Mammary epithelial cell (primary cell): ENCODE measurements at places on chromosomes 16 and 17.

GRCh38 chr16:83137326-83137781 lies 510.6 kb downstream of the CDH13 start:
- DNase-seq = peak; percentile 58

- no peak for DNase-seq
These were observed 26.3 kb downstream of the AMFR start for GRCh38 chr16:56399047-56399446.

DNA sequence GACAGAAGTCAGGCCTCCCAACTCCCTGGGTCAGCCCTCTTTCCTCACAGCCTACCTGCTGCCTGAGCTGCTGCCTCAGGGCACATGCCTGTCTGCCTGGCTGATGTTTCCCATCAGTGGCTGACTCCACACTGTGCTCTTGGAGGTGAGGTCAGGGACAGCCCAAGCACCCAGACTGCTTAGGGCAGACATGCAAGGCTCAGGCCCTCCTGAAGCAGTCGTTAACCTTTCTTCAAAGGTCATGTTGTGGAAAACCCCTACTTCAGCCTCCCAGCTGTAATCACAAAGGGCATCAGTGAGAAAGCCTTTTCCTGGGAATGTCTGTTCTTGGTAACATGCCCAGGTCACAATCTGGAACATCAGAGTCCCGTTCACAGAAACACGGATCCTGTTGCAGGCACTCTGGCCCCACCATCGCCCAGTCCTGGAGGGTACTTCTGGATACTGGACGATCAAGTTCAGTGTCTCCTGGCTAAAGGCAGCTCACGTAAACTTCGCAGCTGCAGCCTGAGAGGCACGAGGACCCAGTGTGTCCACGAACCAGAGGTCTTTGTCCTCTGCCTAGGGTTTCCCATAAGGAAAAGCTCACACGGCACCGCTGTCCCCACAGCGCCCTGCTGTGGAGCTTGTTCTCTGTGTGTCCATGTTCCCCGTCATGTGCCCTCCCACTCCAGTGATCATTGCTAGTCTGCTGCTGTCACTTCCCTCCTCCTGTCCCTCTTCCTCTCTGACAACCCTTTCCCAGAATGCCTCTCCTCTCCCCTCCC lies 54.9 kb downstream of the GNAO1 start:
- peak; percentile 87 for DNase-seq

DNA sequence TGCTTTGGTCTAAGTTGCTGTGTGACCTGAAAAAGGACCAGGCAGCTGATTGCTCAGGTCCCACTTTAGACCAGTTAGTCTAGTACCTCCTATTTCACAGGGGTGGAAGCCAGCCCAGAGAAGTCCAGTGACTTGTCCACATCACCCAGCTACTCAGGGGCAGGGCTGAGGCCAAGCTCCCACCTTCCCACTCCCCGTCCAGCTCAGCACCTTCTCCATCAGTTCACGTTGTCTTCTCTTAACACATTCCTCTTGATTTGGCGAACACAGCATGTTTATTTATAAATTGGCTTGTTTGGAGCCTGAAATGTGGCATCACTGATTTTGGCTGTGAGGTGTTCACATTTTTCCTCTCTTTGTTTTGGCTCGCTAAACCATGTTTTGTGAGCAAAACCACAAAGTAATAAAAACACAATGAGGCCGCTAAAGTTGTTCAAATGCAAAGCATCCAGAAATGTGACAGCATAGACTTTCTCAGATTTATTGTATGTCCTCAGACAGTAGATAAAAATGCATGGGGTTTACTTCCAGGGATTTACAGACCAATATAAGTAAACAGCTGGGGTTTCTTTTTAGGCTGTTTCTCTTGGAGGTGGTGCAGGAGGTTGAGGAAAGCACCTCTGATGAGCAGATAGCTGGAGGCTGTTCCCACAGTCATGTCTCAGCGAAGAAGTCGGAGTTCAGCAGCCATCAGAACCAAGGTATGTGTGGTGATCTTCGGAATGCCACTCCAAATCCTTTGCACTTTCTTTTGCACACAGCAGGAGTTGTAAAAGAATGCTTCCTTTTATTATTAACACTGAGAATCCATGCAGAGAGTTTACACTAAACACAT lies 88.4 kb downstream of the PLXDC1 start:
- peak; percentile 66 for DNase-seq

DNA sequence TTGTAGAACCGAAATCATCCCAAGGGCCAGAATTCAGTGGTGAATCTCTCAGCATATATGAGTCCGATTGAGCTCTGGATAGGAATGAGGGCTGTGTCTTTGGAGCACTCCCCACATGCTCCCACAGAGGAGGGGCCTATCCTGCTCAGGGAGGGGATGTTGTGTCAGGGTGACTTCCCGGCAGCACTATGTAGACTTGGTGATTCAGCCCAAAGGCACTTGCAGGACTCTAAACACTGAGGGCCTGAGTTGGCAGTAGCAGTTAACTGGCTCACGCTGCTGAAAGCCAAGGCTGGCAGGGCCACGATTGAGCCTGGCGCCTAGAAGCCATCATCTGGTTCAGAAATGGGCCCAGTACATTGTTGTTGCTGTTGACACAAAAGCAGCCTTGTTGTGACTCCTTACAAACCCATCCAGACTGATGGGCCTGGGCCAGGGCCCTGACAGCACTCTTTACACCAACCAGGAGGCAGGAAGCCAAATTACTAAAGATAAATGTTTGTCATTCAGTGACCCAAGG lies 31.9 kb downstream of the NMT1 start:
- DNase-seq = peak; percentile 92

DNA sequence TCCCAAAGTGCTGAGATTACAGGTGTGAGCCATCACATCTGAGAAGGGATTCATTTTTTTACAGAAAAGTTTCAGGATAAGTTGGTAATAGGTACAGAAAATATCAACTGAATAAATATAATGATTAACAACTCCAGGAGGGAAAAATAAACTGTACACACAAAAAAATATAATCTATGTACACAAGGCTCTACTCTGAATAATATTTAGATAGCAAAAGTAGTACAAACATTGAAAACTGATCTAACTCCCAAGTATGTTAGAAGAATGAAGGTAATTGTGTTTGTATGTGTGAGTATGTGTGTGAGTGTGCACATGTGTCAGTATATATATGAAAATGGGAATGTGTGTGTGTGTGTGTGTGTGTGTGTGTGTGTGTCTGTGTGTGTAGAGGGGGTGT lies 20.4 kb downstream of the TUBD1 start:
- no peak for DNase-seq

- DNase-seq = no peak
These were observed 13.1 kb downstream of the CORO7 start for GRCh38 chr16:4403133-4403949.

DNA sequence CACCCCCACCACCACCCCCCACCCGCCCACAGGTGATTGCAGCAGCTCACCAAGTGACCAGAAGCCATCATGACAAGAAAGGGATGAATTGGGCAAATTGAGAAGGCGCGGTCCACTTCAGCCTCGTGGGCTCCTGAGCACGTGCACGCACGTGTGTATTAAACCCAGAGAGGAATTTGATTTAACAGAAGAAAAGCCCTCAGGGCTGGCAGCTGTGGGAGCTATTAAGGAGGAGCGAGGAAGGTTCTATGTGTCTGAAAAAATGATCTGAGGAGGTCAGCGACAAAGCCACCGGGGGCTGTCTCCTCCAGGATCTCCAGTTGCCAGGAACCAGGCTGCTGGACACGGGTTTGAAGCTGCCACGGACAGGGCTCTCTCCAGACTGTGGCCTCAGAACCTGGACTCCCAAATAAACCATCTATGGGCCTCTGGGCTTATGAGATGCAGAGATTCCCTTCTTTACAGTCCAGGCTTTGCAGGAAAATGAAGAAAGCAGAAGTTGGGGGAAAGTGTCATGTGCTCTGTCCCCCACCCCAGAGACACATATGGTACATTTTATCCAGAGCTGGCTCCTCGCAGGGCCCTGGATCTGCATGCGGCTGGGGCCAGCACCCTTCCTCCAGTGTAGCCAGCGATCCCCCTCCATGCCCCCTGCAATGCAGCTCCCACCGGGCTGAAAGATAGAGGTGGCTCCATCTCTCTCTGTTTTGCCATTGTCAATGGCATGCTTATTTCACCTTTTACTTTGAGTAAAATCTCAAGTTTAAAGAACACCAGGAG lies 219.7 kb upstream of the RPL38 start:
- DNase-seq = no peak

DNA sequence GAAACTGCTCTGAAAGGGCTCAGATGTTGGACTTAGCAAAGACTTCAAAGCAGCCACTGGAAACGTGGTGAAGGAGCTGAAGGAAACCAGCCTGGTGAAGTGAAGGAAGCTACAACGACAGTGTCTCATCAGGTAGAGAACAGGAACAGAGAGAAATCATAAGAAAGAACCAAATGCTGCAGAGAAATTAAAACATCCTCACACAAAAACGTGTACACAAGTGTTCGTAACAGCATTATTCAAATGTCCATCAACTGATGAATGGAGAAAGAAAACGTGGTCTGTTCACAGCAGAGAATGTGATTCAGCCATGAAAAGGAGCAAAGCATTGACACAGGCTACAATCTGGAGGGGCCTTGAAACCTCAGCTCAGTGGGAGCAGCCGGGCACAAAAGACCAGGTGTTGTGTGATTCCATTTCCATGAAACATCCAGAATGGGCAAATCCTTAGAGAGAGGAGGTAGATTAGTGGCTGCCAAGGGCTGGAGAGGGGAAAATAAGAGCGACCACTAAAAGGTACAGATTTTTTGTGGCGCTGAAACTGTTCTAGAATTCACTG lies 26.9 kb downstream of the IFT140 start:
- DNase-seq = no peak

GRCh38 chr17:56431736-56432135 lies 161.8 kb upstream of the NOG start:
- DNase-seq = no peak

GRCh38 chr17:50532452-50533024 lies at the start of gene EPN3:
Gene EPN3, plus strand, starts transcription at chr17:50532735. Its CDS starts 3,822 bp downstream, at chr17:50536557.
- DNase-seq = peak; percentile 72

- peak; percentile 70 for DNase-seq
These were observed 12.6 kb downstream of the SAP30BP start for GRCh38 chr17:75679706-75680211.

- no peak for DNase-seq
These were observed 12.9 kb downstream of the NBR1 start for GRCh38 chr17:43183921-43184320.

DNA sequence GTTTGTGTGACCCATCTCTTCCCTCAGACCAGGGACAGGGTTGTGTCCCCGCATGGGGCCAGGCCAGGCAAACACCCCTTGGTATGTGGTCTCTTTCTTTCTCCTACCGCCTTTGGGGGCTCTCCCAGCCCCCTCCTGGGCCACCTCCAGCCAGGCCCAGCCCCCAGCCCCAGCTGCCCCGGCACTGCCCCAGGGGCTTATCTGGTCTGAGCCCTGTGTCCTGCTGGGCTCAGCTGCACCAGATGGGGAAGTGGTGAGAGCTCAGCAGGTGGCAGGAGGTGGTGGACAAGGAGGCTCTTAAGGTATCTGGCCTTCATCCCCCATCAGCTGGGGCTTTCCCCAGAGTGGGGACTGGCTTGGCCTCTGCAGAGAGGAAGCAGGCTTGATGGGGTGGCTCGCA lies 8.7 kb downstream of the ADAM11 start:
- no peak for DNase-seq

GRCh38 chr16:54431997-54432896 lies 145.7 kb upstream of the IRX3 start:
- no peak for DNase-seq

DNA sequence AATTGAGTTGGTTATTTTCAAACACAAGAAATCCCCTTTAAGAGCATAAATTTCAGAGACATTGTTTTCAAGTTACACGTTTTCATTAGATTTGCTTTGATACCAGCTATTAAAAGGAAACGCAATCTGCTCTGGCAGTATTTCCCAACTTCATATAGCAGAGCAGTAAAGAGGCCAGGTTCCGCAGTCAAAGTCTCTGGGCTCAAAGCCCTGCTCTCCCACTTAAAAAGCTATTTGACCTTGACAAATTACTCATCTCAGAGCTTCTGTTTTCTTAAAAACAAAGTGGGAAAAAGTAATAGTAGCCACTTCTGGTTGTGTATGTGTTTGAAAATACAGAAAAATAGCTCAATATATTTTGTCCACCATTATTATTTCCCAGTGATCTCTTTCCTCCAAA lies 89.7 kb upstream of the CDYL2 start:
- no peak for DNase-seq

DNA sequence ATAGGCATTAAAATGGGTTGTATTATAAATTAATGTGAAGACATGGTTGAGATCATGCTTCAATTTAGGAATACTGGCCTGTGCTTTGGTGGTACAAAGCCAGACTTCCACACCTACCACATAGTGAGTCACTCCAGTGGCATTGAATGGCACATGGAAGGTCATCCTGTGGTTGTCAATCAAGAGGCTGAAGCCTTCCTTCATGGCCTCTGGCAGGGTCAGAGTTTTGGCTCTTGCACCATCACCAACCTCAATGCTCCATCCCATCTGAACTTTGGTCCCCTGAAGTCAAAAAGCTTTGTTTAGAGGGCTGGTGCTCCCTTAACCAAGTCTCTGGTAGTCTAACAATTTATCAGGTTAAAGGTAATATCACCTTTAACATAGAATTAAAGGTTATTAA lies 6.1 kb downstream of the ZP2 start:
- no peak for DNase-seq

- peak; percentile 11 for DNase-seq
These were observed 142.0 kb downstream of the CPPED1 start for GRCh38 chr16:12661656-12662172.

DNA sequence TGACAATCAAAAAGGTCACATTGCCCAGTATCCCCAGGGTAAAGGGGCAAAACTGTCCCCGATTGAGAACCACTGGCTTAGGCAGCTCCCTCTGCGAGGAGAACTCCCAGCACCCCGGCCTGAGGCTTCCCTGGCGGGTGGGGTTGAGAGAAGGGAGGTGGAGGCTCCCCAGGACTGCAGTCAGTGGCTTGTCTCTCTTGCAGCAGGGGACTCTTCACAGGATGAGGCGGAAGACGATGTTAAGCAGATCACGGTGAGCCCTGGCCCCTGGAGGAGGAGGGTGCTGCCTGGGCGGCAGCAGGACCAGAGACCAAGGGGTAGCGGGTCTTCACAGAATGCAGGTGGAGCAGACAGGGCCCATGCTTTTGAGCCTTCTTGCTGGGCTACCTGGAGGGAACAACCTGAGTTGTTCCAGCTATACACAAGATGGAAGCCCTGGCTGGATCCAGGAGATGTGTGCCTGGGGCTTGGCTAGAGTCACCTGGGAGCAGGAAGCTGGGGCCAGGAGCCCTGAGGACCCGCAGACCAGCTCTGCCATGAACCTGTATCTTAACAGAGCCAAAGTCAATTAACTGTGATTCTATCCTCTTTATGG lies 16.8 kb downstream of the POLR3E start:
- no peak for DNase-seq
